ENCODE measurements at places on chromosomes 5 and 9.

DNA sequence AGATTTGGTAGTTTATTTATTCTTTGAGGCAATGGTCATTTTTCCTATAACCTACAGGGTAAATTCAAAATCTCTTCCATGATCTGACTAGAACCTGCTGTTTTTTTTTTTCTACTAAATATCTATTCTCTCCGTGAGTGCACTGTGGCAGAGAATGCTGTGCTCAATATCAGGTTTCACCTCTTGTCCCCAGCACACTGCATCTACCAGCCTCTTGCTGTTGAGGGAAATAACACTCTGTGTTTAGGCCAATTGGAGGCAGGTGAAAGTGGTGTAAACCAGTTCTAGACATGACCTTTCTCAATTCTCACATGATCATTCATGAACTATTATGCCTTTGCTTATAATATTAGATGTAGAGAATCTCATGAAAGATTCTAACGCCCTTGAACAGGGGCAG is 2365.9 kb downstream of the MAT2B start:
- no peak for DNase-seq

- no peak for DNase-seq
Measured at GRCh38 chr9:100408546-100409175, 18.3 kb upstream of the MSANTD3 start.

- no peak for DNase-seq
Measured at GRCh38 chr5:160507221-160507721, 85.6 kb downstream of the PTTG1 start.

DNA sequence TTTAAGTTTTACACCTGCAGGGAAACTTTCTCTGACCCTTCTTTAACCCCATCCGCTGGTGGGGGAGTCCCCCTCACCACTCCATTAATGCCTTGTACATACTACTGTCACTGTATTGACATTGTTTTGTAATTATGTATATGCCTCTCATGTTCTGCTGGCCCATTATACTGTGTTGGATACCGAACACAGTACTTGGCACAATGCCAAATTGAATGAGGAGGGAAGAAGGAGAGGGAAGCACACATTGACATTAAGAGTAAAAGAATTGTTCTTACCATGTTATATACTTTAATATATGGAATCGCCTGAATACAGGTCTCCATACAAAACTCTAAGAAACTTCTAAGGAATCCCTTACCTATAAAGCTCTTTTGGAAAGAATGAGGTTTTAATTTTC is 73.6 kb upstream of the GRHPR start:
- no peak for DNase-seq

- DNase-seq: no peak
Measured at GRCh38 chr5:168550656-168551055, 21.6 kb downstream of the FBLL1 start.

DNA sequence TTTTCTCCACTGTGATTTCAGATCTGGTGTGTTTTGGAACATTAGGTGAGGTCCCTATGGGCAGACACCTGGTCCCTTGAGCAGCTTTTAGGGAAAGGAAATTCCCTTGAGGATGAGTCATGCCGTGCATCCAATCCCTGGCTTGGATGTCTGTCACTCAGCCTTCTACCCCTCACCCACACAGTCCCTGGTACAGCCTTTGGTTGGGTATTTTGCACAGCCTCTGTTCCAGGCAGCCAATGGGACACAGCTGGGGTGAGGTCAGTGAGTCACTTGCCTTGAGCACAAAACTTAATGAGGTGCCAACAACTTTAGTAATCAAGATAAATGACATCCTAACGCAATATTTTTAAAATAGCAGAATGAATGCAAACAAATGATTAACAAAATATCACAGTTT is 22.7 kb upstream of the SVEP1 start:
- DNase-seq: no peak

DNA sequence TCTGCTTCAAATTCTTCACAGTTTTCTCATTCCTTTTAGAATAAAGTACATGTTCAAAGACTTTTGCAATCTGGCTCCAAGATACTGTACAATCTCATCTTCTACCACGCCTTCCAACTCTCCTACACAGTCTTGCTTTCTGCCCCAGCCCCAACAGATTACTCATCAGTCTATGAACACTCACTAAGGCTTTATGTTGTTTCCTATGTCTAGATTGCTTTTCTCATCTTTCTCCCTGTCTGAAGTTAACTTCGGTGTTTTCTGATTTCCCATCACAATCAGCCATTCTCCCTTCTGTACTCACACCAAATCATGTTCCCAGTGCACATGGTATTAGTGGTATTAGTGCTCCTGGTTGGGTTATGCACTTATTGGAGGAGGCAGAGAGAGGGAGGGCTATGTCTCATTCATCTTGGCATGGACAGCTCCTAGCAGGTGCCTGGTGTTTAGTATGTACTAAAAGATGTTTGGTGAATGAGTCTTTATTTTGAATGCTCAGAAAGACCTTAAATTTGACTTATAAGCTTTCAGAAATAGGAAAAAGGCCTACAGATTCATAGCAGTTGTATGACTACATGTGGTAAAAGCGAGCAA is 44.0 kb upstream of the ZNF608 start:
- DNase-seq: no peak

All from H7 (cell line).